ENCODE measurements at places on chromosomes 7 and 10.

GRCh38 chr7:7585241-7585928 is 18.7 kb downstream of the MIOS start:
- DNase-seq = no peak

DNA sequence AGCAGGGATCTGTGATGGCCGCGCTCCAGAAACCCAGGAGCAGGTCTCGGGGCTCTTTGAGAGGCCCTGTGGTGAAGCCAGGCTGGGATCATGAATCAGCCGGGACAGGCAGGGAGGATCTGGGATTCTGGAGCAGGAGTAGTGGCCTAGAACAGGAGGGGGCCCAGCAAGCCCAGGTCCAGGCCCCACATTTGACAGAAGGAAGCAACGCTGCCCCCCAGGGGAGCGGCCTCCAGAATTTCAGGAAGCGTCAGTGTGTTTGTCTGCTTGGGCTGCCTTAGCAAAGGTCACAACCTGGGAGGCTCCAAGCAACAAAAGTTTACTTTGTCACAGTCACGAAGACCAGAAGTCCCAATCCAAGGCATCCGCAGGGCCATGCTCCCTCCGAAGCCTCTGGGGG is 36.8 kb downstream of the CLRN3 start:
- no peak for DNase-seq

- no peak for DNase-seq
Measured at GRCh38 chr10:63766745-63767137, 245.5 kb downstream of the REEP3 start.

GRCh38 chr7:45697576-45698136 is 123.5 kb downstream of the ADCY1 start:
- DNase-seq = no peak

DNA sequence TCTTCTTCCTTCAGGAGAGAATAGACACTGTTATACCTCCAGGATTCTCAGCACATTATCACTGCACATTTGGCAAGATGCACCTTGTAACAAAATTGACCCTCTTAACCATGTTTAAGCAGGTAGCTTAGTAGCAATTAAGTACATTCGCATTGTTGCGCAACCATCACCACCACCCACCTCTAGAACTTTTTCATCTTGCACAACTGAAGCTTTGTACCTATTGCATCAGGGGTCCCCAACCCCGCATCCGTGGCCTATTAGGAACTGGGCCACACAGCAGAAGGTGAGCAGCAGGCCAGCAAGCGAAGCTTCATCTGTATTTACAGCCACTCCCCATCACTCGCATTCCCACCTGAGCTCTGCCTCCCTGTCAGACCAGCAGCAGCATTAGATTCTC is 29.9 kb upstream of the SMURF1 start:
- DNase-seq = no peak

DNA sequence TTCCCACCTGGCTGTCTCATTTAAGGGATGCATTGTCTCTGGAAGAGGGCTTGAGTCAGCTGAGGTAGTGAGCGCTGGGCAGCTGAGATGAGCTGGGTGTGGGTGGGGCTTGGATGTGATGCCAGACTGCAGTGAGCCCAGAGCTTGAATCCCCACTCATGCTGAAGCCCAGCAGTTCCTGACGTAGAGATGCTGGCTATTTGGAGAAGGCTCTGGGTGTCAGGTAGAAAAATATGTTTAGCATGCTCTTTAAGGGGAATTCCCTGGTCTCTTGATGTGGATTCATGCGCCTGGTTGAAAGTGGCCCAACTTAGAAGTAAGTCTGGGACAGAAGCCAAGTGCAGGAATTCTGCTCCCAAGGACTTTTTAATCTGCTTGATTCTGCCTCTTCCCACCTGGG is 241.5 kb upstream of the IGFBP3 start:
- DNase-seq = no peak

- DNase-seq = no peak
Measured at GRCh38 chr7:114997487-114998404, 75.9 kb downstream of the MDFIC start.

GRCh38 chr7:157775560-157776332 is 438.9 kb downstream of the DNAJB6 start:
- no peak for DNase-seq

DNA sequence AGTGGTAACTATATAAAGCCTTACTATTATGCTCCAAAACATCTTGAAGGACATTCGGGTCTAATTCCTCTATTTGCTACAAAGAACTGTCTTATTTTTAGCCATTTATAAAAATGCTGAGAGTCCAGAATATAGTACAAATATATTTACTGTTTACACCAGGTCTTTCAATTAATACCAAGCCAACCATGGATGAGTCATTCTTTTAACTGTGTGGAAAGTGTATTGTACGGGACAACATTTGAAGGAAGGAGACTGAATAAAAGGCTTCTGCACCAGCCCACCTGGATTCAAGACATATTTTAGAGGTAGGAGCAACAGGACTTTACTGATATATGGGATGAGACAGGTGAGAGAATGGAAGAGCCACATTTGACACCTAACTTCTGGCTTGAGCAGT is 35.4 kb downstream of the MASTL start:
- DNase-seq = no peak

Measured in Panc1 (cell line).